Neural crest cell (in vitro differentiated cells): ENCODE measurements at places on chromosomes 11 and 22.

DNA sequence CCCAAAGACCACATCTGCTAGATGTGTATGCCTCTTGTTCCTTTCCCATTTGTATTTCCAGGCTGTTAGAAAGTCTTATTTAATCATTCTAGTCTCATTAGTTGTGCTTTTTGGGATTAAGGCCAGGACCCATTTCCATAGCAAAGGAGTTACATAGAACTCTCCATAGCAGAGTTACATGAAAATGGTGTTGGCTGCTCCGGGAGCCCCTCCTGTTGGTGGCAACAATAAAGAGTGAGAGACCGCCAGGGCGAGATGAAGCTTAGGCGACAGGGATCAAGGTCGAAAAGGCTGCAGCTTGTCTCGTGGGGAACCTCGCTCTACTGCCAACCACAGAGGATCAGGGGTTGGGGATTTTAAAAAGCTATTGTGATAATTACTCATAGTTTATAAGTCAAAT, 58.3 kb downstream of the GRIK4 start:
- DNase-seq, result no peak

GRCh38 chr11:65968600-65969482, 7.3 kb downstream of the SART1 start:
- DNase-seq, result no peak

DNA sequence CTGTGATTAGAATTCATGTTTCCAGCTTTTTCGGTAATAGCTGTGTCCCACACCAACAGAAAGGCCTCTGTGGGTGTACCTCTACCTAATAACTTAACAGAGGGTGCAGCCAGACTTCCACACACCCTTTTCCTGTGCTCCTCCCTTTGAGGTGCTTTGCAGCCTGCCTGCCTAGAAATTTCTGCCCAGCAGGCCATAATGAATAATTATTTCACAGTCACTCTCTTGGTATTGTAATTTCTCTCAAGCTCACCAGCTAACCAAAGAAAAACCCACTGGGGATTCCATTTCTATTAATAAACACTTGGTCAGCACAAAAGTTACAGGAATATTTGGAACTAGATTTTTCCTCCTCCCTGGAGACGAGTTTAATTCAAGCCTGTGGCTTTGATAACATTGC, 13.3 kb downstream of the WT1 start:
- DNase-seq, result no peak

DNA sequence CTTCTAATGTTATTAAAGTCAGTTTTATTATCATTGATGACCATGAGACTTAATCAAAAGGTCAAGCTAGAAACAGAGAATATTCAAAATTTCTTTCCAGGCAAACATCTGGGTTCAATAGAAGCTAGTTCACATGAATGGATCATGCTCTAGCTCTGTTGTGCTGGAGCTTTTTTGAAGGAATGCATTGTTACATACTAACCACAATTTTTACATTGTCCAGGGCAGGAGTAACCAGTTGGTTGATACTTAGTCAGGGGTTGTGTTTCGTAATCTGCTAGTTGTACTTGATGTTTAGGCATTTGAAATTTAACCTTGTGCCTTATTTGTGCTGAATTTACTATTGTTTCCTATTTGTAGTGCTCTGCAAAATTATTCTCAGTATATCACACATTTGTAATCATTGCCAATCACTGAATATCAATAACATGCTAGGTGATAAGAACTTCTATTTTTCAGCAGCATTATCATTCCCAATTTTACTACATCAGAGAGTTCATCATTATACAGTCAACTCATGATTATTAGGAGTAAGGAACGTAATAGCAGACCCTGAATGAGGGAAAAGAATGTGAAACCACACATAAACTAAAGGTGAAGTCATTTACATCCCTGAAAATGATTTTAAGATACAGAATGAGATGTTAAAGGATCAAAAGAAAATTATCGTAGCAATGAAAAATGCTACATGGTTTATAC, 23.2 kb downstream of the NF2 start:
- no peak for DNase-seq

DNA sequence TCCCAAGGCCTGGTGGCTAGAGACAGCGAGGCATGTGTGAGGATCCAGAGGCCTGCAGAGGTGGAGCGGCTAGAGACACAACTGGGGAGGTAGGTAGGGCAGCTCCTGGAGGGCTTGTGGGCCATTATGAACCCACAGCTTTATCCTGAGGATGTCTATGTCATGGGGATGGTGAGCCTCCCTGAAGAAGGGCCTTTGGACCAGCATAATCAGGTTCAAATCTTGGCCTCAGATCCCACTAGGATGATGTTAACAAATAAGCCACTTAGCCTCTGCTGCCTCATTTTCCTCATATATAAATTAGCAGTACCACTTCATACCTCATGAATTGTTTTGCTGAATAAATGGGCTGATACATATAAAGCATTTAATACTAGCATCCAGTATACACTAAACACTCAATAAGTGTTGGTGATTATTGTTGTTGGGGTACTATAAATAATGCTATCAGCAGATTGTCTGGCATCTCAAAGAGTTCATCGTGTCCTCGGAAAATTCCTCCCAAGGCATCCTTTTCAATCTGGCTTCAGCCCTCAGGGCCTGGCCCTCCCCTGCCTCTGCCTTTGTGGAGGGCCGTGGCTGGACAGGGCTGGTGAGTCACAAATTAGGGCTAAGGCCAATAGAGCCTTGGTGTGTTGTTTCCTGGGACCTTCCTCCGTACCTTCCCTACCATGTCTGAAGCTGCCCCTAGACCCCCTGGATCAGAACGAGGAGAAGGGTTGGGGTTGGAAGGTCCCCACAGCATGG, 30.9 kb upstream of the LRRC32 start:
- DNase-seq, result no peak

- no peak for DNase-seq
Measured at GRCh38 chr22:22359465-22359864, 114.9 kb downstream of the VPREB1 start.

GRCh38 chr11:101718402-101718801, 134.6 kb upstream of the TRPC6 start:
- DNase-seq, result no peak

DNA sequence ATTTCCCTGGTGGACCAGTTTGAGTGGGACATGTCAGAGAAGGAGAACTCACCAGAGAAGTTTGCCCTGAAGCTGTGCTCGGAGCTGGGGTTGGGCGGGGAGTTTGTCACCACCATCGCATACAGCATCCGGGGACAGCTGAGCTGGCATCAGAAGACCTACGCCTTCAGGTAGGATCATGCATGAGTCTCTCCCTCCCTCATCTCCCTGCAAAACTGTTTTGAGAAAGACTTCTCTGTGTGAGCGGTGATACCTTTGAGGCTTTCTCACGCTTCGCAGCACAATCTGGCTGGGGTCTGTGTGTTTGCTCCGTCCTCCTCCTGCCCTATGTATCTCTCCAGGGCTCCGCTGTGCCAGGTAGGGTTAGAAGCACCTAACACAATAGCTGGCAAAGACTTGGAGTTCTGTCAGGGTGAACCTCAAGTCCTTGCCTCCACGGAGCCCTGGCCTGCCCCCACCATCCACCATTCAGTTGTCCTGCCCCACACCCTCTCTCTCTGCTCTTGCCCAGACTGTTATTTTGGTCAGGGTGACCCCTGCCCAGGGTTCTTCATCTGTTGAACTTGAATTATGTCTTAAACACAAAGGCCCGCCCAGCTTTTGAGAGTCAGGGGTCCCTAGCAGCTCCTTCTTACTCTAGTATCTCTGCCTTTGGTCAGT, 13.4 kb downstream of the DERL3 start:
- no peak for DNase-seq
